ENCODE measurements at places on chromosomes 5 and 9.

- DNase-seq = no peak
Observed at GRCh38 chr9:25412646-25413045, 265.6 kb downstream of the TUSC1 start.

DNA sequence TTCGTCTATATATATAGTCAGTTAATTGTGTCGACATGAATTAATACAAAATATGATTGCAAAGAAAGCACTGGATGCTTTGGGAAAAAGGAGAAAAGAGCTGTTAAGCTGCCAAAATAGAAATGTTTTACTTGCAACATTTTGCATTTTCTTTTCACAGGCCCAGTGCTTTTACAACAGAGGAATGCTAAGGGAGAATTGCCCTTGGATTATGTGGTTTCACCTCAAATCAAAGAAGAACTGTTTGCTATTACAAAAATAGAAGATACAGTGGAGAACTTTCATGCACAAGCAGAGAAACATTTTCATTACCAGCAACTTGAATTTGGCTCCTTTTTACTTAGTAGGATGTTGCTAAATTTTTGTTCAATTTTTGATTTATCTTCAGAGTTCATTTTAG is 76.2 kb downstream of the SLF1 start:
- no peak for DNase-seq

GRCh38 chr9:19614294-19614693 is 174.5 kb downstream of the SLC24A2 start:
- DNase-seq = no peak

GRCh38 chr5:157618191-157618765 is 34.0 kb downstream of the SOX30 start:
- no peak for DNase-seq

DNA sequence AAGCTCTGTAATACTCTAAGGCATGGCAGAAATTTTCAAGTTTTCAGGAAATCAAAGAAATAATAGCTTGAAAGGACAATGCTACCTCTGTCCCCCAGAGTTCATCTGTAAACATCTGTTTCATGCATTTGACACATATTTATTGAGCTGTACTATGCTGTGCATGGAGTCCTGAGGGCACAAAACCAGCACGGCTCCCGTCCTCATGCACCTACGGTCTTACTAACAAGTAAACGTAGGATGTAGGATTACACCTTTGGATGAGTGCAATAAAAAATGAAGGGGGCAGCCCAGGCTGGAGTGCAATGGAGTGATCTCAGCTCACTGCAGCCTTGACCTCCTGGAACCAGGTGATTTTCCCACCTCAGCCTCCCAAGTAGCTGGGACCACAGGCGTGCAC is 81.9 kb downstream of the SPTLC1 start:
- no peak for DNase-seq

DNA sequence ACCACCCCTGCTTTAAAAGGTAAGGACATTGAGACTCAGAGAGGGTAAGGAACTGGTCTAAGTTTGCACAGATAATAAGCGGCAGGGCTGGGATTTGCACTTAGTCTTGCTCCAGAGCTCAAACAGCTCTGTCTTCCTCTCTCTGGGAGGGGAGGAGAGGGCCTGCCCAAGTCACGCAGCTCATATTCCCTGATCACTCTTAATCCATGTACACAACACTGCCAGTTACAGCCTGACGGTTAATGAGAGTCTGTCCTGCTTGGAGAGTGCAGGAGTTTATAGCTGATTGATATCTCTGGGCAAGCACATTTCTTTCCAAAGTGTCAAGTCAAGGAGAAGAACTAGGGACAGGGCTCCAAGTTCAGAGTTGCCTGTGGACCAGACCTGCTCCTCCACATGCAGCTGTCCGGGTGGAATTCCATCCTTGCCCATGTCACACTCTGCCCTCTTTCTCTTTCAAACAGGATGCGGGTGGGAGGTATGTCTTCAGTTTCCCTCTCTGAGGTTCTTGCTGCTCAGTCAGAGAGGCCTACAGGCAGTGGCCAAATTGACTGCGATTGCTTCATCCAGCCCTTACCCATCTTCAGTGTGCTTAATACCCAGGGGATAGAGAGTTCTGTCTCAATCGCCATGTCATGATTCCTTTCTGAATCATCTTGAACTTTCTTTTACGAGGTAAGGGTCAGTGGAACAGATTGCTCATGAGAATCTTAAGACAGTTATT is 54.5 kb downstream of the GALNT12 start:
- DNase-seq = no peak

GRCh38 chr5:6412811-6413210 is 34.5 kb upstream of the MED10 start:
- no peak for DNase-seq

- DNase-seq = no peak
Observed at GRCh38 chr9:96236854-96237550, 65.0 kb downstream of the HSD17B3 start.

DNA sequence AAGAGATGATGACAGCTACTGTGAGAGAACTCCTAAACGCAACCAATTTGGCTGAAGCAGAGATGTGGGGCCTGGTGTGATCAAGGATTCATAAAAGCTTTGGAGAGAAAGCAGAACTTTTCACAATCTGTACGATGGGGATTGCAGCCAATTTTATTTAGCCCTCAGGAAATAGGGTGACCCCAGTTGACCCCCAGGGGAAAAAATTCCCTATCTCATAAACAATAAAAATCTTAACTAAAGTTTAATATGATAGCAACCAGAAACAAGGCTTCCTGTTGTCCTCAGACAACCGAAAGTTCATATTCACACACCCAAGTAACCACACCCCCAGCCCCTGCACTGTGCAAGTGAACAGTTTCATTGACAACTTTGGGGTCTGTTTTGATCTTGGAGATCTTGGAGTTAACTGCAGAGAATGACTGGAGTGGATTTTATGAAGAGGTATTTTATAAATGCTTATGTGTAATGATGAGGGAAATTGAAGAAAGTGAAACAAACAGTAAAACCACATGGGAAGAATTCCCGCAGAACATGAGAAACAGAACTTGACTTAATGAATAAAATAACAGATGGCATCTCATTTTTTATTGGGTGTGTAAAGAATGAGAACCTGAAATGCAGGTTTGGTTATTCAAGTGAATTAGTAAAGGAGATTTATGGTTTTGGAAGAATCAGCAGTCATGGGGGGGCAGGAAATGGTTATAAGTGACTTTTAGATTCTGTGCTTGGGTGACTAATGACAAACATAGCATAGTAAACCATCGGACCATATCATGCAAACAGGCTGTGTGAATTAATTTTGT is 94.5 kb downstream of the PDE4D start:
- no peak for DNase-seq

DNA sequence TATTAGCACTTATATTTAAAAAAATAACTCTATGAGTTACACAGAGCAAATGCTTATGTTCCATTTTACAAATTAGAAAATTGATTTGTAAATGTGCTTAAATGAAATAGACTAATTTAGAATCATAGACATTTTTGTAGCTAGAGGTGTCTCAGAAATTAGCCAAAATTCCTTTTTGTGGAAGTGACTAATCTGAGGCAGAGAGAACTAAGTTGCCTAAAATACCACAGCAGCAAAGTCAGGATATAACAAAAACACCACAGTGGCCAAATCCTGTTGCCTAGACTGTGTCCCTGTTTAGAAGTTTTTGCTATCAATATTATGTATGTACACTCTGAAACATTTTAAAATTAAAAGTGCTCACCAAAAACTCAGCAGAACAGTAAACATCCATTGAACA is 18.7 kb downstream of the ADAMTSL1 start:
- no peak for DNase-seq

GRCh38 chr5:39502704-39503103 is 77.9 kb upstream of the DAB2 start:
- no peak for DNase-seq

DNA sequence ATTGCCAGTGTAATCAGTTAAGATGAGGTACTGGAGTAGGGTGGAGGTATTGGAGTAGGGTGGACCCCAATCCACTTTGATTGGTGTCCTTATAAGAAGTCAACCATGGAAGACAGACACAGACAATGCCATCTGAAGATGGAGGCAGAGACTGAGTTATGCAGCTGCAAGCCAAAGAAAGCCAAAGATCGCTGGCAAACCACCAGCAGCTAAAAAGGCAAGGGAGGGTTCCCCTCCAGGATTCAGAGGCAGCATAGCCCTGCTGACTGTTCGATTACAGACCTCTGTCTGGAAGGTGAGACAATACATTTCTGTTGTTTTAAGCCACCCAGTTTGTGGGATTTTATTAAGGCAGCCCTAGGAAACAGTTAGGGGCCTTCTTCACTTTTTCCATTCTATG is 30.5 kb upstream of the CKMT2 start:
- no peak for DNase-seq

- no peak for DNase-seq
Observed at GRCh38 chr5:33761139-33761538, 130.7 kb downstream of the ADAMTS12 start.

- DNase-seq = no peak
Observed at GRCh38 chr5:60196385-60197113, 303.0 kb upstream of the PDE4D start.

- DNase-seq = no peak
Observed at GRCh38 chr5:56123531-56124243, 109.4 kb downstream of the ANKRD55 start.

- no peak for DNase-seq
Observed at GRCh38 chr5:135395866-135396265, 3.2 kb downstream of the MACROH2A1 start.

DNA sequence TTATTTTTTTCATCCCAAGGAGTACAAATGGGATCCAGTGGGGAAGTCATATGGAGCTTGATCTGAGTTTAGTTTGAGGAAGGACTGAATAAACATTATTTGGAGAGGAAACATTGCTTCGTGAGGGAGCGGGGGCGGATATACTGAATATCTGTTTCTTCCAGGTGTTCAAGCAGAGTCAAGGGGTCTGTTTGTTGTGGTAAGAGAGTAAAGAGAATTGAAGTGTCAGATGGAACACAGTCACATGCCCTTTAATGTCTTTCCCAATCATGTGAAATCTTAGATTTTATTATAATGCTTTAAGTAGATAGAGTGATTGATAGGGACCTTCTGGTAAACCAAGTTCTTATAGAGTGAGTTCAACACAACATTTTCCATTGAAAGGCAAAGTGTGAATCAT is 33.7 kb downstream of the DDX46 start:
- DNase-seq = no peak

- DNase-seq = no peak
Observed at GRCh38 chr9:120910643-120911042, 16.0 kb downstream of the TRAF1 start.

GRCh38 chr9:131869348-131869747 is 129.5 kb upstream of the RAPGEF1 start:
- DNase-seq = no peak
